Bone marrow (tissue), 2 donors: ENCODE measurements at places on chromosomes 3 and 15.

DNA sequence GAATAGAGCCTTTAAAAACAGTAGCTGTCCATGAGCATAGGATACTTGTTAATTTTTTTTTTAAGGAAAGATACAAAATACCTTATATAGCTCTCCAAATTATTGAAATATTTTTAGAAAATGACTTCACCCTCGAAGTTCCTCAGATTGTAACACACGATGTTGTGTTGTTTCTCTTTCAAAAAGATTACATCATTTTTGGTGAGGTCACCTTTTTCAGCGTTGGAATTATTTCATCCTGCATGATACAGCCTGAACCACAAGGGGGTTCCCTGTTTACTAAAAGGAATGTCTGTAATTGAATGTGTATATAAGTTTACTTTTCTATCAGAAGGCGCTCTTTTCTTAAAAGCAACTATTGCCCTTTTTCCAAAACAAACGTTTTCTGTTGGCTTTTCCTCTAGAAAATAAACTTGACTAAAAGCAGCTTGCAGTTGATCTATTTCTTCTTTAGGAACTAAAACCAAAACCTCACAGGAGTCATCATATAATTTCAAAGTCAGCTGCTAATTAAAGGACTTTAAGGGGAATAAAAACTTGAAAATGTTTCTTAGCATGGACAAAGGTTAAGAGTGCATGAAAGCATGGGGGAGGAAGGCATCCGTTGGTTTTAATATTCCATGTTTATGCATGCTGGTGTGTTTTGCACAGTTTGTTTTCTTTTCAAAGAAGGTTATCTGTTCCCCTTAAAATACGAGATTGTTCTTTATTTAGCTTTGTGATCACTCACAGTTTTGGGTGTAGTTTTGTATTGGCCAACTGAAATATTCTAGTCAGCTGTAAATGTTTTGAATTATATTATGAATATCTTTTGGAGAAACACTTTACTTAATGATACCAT, 29.4 kb downstream of the LYSMD4 start:
- peak; percentile 76 for DNase-seq

- no peak for DNase-seq
These were observed 367.3 kb downstream of the OCA2 start for GRCh38 chr15:27731776-27732175.

GRCh38 chr3:179067839-179068238, 3.8 kb downstream of the ZMAT3 start:
- no peak for DNase-seq

DNA sequence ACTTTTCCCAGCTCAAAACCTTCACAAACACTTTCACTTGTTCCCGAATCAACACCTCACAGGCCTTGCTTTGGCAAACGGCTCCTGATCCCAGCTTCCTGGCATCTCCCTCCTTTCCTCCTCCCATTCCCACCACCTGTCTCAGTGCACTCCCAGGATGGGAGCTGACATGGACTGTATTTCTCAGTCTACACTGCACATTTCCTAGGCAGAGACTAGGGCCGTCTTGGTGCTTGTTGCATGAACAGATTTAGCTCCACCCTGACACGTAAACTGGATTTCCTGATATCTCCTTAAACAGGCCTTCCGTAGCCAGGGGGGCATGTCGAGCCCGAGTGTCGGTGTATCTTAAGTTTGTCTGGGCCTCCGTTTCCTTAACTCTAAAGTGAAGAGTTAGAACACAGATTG, 790 bp upstream of the WHAMM start:
- no peak for DNase-seq

- DNase-seq = no peak
These were observed 193.8 kb downstream of the FHIT start for GRCh38 chr3:61057464-61057863.

GRCh38 chr3:183295211-183295610, 42.2 kb downstream of the B3GNT5 start:
- DNase-seq = no peak

- DNase-seq = no peak
These were observed 38.7 kb downstream of the RAB27A start for GRCh38 chr15:55250941-55251340.
